ENCODE measurements at places on chromosomes 7 and 10.

GRCh38 chr7:52154382-52154781 is 837.8 kb upstream of the COBL start:
- DNase-seq: no peak

- DNase-seq: no peak
These were observed 792.0 kb downstream of the TYW1 start for GRCh38 chr7:67788669-67789068.

DNA sequence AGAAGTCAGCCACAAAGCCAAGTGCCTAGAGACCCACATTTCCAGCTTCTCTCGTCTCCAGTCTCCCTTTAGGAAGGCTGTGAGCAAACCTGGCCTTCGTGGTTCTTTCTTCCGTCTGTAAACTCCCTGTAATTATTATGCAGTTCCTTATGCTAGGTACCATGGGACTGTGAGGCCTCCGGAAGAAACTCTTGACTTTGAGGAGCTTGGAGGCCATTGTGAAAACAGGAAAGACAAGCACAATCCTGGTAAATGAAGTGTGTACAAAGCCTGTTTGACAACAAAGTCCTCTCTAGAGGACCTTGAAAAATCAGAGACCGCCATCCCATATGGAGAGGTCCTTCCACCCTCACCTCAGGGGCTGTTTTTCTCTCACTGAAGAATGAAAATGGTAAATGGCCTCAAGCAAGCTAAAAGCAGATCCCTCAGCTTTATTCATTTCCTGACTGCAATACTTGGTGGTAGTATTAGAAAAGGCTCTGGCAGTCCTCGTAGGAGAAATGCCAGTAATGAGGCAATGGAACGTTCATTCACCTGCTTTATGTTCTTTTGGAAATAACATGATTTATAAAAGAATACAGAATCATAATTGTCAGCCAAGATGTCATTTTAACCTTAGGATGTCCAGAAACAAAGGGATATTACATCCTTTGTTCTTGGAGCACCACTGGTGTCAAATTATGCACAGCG is 926.4 kb downstream of the LRMDA start:
- DNase-seq: no peak

DNA sequence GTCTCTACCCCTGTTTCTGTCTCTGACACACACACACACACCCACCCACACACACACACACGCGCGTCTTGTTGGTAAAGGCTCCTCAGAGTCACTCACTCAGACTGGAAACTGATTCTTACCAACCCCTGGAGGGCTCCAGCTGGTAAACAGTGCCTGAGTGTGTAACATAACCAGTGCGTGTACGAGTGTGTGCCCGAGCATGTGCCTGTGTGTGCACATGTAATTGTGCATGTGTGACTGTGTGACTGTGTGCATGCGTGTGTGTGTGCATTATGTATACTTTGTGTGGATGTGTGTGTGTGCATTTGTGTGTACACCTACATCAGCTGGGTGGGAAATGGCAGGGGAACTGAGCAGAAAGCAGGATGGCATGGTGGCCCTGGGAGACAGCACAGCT is 317.1 kb downstream of the WDR37 start:
- DNase-seq: no peak

GRCh38 chr10:28294809-28295208 is 8.1 kb downstream of the MPP7 start:
- no peak for DNase-seq

GRCh38 chr10:72292223-72292691 is 18.5 kb downstream of the DDIT4 start:
- peak; percentile 59 for DNase-seq

GRCh38 chr7:106057962-106058927 is 53.9 kb downstream of the SYPL1 start:
- no peak for DNase-seq

GRCh38 chr7:128454808-128455542 is 703 bp upstream of the HILPDA start:
- DNase-seq: no peak

DNA sequence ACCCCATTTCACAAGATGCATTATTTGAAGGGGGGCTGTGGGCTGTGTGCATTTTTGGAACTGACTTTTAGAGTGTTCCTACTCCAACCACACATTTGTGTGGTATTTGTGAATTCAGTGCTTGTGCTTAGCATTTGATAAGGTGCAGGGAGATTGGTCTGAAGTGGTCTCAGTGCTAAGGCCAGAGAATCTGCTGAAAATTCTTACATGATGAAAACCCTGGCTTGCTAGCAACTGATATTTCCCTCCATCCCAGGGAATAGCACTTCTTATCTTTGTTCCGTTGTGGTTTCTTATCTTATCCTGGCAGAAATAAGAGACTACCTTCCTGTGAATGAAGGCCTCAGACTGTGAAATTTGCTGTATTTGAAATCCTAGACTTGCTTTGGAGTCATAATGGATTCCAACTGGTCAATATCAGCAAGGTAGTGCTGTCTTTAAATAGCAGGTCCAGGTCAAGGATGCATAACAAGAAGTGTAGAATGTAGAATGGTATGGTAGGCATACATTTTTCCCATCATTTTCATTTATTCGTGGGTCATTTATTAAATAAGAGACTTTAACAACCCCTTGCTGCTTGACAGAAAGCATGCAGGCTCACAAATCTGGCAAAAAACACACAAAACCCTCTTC is 986.9 kb downstream of the REEP3 start:
- no peak for DNase-seq

DNA sequence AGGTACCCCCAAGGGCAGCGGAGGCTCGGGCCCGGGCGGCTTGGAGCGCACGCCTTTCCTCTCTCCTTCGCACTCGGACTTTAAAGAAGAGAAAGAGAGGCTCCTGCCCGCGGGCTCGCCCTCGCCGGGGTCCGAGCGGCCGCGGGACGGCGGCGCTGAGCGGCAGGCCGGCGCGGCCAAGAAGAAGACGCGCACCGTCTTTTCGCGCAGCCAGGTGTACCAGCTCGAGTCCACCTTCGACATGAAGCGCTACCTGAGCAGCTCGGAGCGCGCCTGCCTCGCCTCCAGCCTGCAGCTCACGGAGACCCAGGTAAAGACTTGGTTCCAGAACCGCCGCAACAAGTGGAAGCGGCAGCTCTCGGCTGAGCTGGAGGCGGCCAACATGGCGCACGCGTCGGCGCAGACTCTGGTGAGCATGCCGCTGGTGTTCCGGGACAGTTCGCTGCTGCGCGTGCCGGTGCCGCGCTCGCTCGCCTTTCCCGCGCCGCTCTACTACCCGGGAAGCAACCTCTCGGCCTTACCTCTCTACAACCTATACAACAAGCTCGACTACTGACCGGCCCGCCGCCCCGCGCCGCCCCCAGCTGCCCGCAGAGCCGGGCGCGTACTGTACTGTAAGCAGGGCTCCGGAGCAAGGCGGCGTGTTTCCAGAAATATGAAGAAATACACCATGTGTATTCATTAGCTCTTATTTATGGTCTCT is 1.8 kb downstream of the HMX2 start:
- DNase-seq: no peak

GRCh38 chr10:131176907-131177306 is 134.6 kb downstream of the TCERG1L start:
- DNase-seq: no peak

DNA sequence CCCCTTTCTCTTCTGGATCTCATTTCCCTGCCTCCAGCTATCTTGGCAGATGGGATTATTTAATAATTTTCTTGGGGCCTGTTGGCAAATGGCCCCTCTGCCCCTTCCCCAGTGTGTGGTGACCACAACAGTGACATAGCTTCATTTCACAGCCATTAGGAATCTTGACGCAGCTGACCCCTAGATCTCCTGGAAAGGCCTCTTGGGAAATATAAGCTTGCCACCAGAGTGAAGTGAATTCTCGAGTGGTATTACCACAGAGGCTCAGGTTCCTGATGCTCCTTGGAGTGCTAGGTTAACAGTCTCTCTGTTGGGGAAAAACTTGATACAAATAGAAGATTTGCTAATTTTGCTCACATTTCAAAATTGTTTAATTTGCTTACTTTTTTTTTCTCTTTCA is 57.8 kb downstream of the AUTS2 start:
- no peak for DNase-seq

GRCh38 chr10:29033311-29033940 is 255.4 kb upstream of the LYZL1 start:
- DNase-seq: no peak

DNA sequence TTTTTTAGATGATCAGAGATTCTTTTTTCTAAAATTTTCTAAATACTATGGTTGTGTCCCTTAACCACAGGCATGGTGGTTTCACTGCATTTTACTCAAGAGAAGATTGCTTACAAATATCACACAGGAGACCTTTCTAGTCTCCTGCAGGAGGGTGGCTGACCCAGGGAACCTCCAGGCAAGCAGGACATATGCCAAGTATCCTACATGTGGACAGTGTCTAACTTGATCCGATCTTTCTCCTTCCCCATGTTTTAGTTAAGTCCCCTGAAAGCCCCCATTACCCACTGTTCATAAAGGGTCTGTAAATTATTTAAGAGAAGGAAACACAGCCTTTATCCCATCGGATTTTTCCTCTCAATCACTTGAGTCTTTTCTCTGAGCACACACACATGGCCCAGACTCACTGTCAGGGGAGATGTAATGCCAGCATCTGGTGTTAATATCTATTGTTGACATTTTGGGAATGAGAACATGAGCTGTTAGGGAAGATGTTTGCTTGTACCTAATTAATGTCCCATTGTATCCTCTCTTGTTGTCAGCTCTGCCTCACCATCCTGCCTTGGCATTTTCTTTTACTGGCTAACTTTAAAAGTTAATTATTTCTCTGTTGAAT is 755.2 kb downstream of the AUTS2 start:
- no peak for DNase-seq

- DNase-seq: no peak
These were observed 60.7 kb upstream of the NRP1 start for GRCh38 chr10:33395201-33395600.

DNA sequence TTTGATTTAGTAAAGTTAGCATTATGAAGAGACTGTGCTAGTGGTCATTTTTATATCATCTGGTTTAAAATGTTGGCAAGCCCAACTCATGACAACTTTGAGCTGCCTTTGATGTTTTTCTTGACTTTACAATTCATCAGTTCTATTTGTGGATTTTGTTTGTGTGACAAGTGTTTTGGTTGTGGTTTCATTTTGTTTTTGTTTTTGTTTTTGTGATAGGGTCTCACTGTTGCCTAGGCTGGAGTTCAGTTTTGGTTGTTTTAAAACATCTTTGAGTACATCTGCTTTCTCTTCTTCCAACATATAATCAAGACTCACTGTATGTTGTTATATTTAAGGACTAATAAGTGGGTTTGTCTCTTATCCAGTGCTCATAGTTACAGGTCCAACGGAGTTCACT is 17.6 kb upstream of the SFR1 start:
- DNase-seq: no peak

- DNase-seq: no peak
These were observed 5.3 kb downstream of the ARPC1A start for GRCh38 chr7:99331002-99331401.

DNA sequence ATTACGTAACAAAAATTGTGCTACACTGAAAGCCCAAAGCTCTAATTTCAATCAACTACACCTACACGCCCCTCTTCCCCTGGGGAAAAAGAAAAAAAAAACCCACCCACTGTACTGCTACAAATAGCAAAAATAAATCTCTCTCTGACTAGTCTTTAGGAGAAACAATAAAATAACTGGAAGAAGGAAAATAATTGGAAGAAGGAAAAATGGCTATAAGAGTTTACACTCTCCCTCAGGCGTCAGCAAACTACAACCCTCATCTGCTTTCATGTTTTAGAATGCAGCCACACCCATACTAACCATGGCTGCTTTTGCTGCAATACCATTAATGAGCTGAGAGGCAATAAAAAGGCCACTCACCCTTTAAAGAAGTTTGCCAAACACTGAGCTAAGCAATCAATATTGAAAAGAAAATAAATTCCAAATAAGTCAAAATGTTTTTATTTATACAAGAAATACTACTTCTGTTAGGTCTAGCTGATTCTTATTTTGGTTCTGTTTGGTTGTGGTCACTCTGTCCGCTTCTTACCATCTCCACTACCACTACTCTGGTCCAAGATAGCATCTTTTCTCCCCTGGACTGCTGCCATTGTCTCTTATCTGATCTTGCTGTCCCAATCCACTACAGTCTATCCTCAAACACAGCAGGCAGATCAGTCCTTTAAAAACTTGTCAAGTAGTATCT is 3.8 kb downstream of the MINDY3 start:
- DNase-seq: no peak

DNA sequence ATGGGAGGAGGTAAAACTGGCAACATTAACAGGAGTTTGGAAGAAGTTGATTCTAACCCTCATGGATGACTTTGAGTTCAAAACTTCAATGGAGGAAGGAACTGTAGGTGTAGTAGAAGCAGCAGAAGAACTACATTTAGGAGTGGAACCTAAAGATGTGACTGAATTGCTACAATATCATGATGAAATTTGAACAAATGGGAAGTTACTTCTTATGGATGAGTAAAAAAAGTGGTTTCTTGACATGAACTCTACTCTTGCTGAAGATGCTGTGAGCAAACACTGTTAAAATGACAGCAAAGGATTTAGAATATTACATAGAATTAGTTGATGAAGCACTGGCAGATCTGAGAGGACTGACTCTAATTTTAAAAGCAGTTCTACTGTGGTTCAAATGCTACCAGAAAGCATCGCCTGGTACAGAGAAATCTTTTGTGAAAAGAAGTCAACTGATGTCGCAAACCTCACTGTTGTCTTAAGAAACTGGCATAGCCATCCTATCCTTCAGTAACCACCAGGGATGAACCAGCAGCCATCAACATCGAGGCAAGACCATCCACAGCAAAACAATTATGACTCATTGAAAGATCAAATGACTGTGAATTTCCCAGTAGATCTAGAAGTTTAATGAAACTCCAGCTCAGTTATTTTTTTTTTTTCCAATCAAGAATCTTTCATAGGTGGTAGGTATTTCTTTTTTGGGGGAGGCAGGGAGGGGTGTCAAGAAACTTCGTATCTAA is 20.8 kb downstream of the BRAF start:
- no peak for DNase-seq

GRCh38 chr7:130723784-130724183 is 10.2 kb downstream of the KLF14 start:
- DNase-seq: no peak

DNA sequence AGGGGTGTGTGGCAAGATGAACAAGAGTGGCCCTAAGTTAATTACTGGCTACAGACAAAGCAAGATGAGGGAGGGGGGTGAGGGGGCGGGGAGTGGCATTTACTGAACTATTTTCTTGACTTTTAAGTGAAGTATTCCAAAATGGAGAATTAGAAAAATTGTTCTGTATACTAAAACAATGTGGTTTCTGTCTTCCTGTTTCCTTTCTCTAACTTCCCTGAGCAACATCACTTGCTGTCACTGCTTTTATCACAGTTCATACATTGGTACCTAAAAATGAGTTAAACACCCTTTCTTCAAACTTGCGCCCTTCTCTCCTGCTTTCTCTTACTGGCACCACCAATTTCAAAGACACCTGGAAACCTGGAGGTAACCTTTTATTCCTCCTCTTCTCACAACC is 21.6 kb downstream of the PDZD8 start:
- no peak for DNase-seq

DNA sequence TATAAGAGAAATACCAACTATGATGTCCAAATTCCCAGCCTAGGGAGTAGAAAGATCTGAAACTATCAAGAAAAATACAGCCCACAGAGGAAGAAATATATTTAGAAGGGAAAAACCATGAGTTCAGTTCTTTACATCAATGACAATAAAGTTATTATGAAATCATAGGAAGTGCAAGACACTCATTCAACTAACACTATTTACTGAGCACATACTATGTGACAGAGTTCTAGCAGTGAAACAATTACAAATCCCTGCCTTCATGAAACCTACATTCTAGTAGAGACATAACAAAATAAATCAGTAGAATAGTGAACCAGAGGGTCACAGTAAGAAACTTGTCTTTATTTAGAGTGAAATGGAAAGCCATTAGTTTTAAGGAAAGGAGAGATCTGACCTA is 2.1 kb downstream of the NDUFA5 start:
- DNase-seq: no peak

All from activated CD4-positive, alpha-beta T cell treated with anti-CD3 and anti-CD28 coated beads, Interleukin-2, amount 50 U/mL, for 4 hours (primary cell).